ENCODE measurements at places on chromosomes 6 and 20.

GRCh38 chr6:11058406-11058805 lies 14.3 kb upstream of the ELOVL2 start:
- no peak for DNase-seq

- DNase-seq, result no peak
These were observed 9.7 kb downstream of the PCMTD2 start for GRCh38 chr20:64265201-64265600.

DNA sequence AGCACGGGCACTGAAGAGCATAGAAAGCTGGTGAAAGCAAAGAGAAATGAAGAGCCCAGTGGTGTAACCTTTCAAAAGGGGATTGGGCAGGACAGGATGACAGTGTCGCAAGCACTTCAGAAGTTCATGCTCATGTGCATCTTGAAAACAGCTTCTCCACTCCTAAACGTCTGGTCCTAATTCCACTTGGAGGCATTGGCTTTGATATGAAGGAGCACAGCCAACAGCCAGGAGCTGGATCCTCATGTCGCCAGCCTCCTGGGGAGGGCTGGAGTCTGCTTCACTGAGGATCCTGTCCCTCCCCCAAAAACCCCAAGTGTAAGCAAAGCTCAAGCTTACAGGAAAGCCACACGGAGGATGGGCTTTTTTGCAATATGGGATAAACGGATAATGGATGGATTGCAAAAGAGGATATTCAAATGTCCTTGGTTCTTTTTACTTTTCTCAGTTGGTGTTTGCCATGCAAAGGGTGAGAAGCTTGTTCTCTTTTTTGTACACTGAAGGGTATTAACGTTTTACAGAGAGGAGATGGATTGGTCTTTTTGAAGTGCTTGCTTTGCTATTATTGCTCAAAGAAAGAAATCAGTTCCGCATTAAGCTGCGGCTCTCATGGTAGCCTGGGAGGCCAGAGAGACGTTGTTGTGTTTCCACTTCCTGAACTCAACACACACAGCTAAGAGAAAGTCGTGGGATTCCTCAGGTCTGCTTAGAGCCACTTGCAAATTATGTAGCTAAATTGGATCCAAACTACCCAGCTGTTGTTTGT lies 92.2 kb downstream of the SIM1 start:
- no peak for DNase-seq

GRCh38 chr6:118134206-118134605 lies 227.1 kb downstream of the SLC35F1 start:
- DNase-seq, result no peak

DNA sequence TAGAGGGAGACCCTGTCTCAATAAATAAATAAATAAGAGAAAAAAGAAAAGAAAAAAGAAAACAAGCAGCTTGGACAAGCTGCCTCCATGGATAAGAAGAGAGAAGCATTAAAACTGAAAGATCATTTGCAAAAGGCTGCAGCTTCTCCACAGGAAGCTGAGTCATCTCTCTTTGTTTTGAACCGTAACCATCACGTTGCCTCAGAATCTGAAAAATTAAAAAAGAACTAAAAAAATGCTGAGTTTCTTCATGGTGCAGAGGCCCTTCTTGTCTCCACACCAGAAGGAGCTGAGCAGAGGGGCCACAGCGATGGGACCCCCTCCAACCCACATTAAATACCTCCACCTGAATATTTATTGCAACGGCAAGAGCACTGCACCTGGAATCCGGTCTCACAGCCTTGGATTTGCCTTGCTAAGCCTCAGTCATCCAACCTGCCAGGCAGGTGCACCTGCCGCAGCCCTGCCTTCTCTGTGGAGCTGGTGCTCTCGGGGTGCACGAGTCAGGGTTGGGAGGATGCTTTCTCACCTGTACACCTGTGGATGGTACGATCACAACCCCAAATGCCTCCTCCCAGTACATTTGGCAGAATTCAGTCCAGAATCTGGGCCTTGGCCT lies 28.1 kb downstream of the TOX2 start:
- DNase-seq, result no peak

- DNase-seq, result no peak
These were observed 53.5 kb upstream of the ERVFRD-1 start for GRCh38 chr6:11164717-11165646.

- no peak for DNase-seq
These were observed 135.0 kb downstream of the SLC16A10 start for GRCh38 chr6:111222341-111222740.

GRCh38 chr6:168288781-168289570 lies 30.6 kb downstream of the DACT2 start:
- no peak for DNase-seq

All from stimulated activated CD4-positive, alpha-beta T cell treated with anti-CD3 and anti-CD28 coated beads, Interleukin-15, amount 100 ng/mL, for 1 hour (primary cell).